ENCODE measurements at places on chromosomes 1 and 21. TPM values are rescaled to one million over a fixed set of nuclear protein-coding genes. Genes with fewer than 3 reads are reported as not detected.
A peak's percentile ranks its signal among the peaks of the same experiment; 100 is the strongest.

The SYPL2 gene
- total RNA-seq = not detected

DNA sequence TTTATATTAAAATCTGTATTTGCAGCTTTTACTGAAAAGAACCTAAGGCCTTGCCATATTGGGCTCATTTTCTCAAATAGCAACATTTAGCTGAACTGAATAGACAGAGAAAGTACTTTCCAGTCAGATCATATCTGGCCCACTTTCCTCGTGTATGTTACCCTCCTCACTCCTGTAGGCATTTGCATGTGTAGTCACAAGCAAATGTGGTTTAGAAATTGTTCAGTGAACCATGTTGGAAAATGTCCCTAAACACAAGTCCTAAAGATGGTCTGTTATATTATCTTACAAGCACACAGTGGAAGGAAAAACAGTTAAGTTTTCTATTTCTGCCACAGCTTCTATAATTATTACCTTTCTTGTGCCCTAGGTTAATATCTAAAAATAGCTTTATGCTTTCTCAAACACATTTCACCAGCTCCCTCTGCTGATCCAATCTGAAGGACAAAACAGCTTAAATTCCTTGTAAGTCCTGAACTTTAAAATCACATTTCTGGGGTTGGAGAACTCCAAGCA is 606 bp upstream of the FMO4 start:
- DNase-seq = no peak

DNA sequence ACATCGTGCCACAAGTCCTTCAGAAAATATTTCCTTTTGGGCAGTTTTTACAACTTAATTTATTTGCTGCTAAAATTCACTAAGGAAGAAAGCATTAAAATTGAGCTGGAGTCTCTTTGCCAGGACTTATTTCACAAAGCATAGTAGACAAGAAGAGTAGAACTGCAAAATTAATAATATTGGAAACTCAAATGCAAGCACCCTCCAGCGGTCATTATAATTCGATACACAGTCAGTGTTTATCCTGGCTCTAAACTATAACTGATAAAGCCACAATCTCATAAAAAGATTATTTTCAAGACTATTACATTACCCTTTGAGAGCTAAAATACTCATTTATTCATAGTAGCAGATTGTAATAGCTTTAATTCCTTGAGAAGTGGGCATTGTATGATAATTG is 655.4 kb downstream of the RWDD3 start:
- DNase-seq = no peak

The CLCA2 gene
- 0.05 TPM for total RNA-seq

- no peak for DNase-seq
Observed at GRCh38 chr1:152580433-152580832, at the start of gene LCE3D. TSS of gene LCE3D (minus strand) at chr1:152580516. CDS start at chr1:152579936, 580 bp downstream.

The FAM76A gene
- total RNA-seq = 12.1 TPM

- peak; percentile 78 for DNase-seq
Observed at GRCh38 chr1:173431304-173432045, 45.7 kb upstream of the PRDX6 start.

DNA sequence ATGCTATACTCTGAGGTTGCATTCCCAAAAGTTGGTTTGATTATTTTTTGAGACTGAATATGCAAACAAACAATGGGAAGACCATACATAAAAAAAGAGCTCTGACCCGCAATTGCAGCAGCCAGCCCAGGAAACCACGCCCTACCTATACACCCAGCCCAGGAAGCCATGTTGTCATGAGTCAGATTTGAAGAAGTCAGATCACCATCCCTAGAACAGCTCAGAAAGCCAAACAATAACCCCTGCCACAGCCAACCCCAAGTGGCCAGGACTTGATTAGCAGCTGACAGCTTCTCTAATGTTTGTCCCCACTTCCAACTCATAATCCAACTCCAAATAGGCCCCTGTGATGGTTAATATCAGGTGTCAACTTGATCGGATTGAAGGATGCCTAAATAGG is 621.9 kb downstream of the NPHP4 start:
- no peak for DNase-seq

The SGIP1 gene
- total RNA-seq = not detected

DNA sequence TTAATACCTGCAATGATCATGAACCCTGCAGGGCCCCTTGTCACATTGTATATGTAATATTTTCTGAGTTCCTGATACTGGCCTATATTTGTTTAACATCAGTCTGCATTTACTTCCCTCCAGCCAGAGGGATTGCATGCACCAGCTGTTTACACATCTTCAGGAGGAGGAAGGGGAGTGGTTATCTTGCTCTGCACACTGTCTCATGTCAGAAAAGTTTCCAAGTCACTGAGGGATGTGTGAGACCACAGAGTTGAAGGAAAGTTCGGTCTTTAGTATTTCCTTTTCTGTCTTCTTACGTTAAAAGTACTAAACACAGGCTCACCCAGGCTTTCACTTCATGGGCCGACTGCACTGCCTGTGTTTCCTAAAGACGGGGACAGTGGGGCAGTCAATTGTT is 574.1 kb downstream of the LMO4 start:
- no peak for DNase-seq

The KHDRBS1 gene
- total RNA-seq = 123 TPM

DNA sequence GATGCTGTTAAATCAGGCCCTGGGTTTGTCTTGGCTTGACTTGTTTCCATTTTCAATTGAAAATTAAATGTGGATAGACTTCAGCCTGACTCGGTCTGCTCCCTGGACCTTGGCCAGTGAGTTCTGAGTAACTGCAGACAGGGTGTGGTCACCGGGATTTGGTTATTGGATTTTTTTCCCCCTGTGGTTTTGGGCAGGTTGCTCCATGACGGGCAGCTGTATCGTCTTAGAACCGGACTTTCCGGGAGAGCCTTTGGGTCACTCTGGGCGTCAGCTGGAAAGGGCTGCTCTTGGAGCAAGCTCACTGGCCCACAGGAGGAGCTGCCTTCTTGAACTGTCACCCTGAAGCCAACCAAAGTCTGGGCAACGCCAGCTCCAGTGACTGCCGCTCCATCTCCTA is 75.0 kb downstream of the CLIC6 start:
- peak; percentile 86 for DNase-seq

DNA sequence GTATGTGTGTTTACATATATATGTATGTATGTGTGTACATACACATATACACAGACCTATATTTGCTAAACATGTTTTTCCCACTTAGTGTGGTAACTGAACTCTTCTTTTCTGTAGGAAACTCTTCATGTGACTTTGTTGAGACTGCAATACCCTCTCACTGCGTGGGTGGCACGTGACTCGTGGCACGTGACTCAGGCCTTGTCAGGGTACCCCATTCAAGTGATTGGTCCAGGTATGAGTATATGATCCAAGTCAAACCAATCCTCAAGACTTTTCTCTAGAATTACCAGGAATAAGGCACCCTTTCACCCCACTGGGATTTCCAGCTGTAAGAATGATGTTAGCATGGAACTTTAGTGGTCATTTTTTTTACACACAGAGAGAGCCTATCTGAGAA is 149.2 kb upstream of the KCNK2 start:
- peak; percentile 22 for DNase-seq

GRCh38 chr1:209335178-209335577 is 248.3 kb upstream of the CAMK1G start:
- DNase-seq = no peak

The MARK1 gene
- total RNA-seq = not detected

DNA sequence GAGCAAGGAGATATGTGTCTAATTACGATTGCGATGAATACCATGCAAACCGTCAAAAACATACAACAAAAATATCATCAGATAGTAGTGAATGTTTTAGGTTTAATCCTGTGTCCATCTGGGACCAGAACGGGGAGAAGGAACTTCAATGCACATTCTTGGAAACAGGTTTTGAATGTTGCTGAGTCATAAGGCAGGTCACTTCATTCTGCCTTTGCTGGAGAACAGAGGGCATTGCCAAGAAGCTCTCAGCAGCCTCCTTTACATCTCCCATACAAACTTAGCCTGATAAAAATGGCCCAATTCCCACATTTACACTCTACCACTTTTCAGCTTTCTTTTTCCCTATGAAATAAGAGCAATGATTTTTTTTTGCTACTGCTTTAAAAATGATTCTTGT is 78.0 kb upstream of the KCNJ6 start:
- no peak for DNase-seq

The MAP7D1 gene
- total RNA-seq = 104 TPM

- no peak for DNase-seq
Observed at GRCh38 chr1:32255072-32256071, 4.3 kb downstream of the LCK start.

The HHAT gene
- 5.3 TPM for total RNA-seq

GRCh38 chr1:107530543-107530942 is 389.7 kb downstream of the NTNG1 start:
- DNase-seq = peak; percentile 34

The MRPS14 gene
- total RNA-seq = 22.5 TPM

DNA sequence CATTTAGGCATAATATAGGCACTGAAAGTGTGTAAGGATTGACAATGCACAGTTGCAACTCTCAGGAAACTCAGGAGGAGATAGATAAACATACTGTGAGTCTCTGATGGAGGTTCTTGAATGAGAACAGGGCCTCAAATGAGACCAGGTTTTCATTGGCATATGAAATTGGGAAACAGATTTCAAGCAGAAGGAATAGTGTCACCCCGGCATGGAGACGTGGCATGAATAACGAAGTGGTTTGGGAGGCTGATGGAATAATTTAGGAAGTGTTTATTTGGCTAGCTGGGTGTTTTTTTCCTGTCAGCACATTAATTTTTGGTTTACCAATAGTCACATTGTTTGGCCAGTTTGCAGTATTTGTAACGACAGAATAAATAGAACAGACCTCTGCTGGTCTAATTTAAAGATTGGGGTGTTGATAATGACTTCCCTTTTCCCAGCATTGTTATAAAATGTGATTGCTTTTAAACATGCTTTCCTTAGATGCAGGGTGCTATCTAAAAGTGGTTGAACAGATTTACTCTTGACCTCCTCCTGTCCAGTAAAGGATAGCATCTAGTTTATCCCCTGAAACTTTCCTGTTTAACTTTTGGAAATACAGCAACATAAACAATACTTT is 132.0 kb downstream of the C1orf21 start:
- DNase-seq = no peak

DNA sequence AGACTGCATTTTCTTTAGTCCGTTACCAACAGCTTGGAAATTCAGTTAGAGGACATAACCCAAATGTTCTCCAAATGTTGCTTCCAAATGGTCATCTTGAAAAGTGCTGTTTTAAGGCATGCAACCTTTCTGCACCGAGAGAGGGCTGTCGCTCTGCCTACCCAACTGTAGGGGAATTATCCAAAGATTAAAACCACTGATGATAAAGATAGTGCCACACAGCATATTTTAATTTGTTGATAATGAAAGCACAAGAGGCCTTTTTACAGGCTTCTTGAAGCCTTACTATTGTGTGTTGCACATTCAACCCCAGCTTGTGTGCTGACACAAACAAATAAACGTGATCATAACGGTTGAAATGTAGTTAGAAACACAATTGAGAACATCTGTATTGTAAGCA is 121.5 kb downstream of the LMO4 start:
- DNase-seq = no peak
